Endothelial cell of umbilical vein (primary cell): ENCODE measurements at places on chromosomes 11 and 22. TPM values are rescaled to one million over a fixed set of nuclear protein-coding genes. Genes with fewer than 3 reads are reported as not detected.

The DMC1 gene
- 0.91 and 1.1 TPM in 2 replicates for total RNA-seq

The GLYAT gene
- total RNA-seq, result not detected in 2 replicates

The CNTF gene
- total RNA-seq, result 2.9 and 3.3 TPM in 2 replicates

The MS4A6E gene
- not detected in 2 replicates for total RNA-seq

The RAB36 gene
- 2.6 and 2.7 TPM in 2 replicates for total RNA-seq

The BRD1 gene
- 38.8 and 41.1 TPM in 2 replicates for total RNA-seq

The PVALB gene
- not detected in 2 replicates for total RNA-seq

The YAP1 gene
- total RNA-seq, result 36.5 and 48.9 TPM in 2 replicates

The TBX1 gene
- 30.2 and 38.2 TPM in 2 replicates for total RNA-seq

The OR8D4 gene
- not detected in 2 replicates for total RNA-seq

The KRTAP5-7 gene
- not detected in 2 replicates for total RNA-seq

The CNTN5 gene
- total RNA-seq, result not detected in 2 replicates

The IGSF22 gene
- total RNA-seq, result not detected in 2 replicates

The CCDC81 gene
- 0.55 and 1.1 TPM in 2 replicates for total RNA-seq

The MFRP gene
- total RNA-seq, result not detected in 2 replicates

The MPPED2 gene
- not detected in 2 replicates for total RNA-seq

The WNT7B gene
- not detected in 2 replicates for total RNA-seq

The CNGA4 gene
- total RNA-seq, result not detected in 2 replicates

The CLCF1 gene
- total RNA-seq, result 5.7 and 5.8 TPM in 2 replicates

The PHF21A gene
- 26.9 and 30.5 TPM in 2 replicates for total RNA-seq

The APLNR gene
- total RNA-seq, result 0.09 and 0.38 TPM in 2 replicates

The ANO5 gene
- 0.46 and 1.3 TPM in 2 replicates for total RNA-seq

The CBX7 gene
- total RNA-seq, result 5.1 and 7.1 TPM in 2 replicates

The GPHA2 gene
- total RNA-seq, result not detected in 2 replicates

The CRYBB1 gene
- total RNA-seq, result not detected in 2 replicates

The NUP160 gene
- 35.1 and 39.6 TPM in 2 replicates for total RNA-seq

The IRAG1 gene
- total RNA-seq, result 0.35 and 0.38 TPM in 2 replicates

The PRDM11 gene
- total RNA-seq, result 13.9 and 14.1 TPM in 2 replicates

The PARVG gene
- 0.82 TPM in 1 of 2 replicates, not detected in the other for total RNA-seq

The SCGB1C1 gene
- not detected in 2 replicates for total RNA-seq

The GP1BB gene
- total RNA-seq, result 1.5 and 1.7 TPM in 2 replicates

The MS4A3 gene
- total RNA-seq, result not detected in 2 replicates

The DEPDC5 gene
- 28.6 and 36.6 TPM in 2 replicates for total RNA-seq

The FOLH1 gene
- 0.53 and 1.4 TPM in 2 replicates for total RNA-seq

The PLA2G3 gene
- total RNA-seq, result 0.75 and 1.0 TPM in 2 replicates

The TMEM45B gene
- not detected in 2 replicates for total RNA-seq

The DDTL gene
- total RNA-seq, result 2.7 TPM in 1 of 2 replicates, not detected in the other

The TSG101 gene
- total RNA-seq, result 41.3 and 45.5 TPM in 2 replicates

The RAC2 gene
- total RNA-seq, result 111 and 122 TPM in 2 replicates

The C11orf87 gene
- not detected in 2 replicates for total RNA-seq

The OPCML gene
- total RNA-seq, result not detected in 2 replicates

The PTPN5 gene
- not detected in 2 replicates for total RNA-seq

The PKDREJ gene
- total RNA-seq, result not detected in 2 replicates
